COR-L47 (cell line): ENCODE measurements at places on chromosomes 5 and 9.
A peak's percentile ranks its signal among the peaks of the same experiment; 100 is the strongest.

GRCh38 chr9:114330636-114331035 is 967 bp downstream of the ORM2 start:
- no peak for DNase-seq

- no peak for DNase-seq
Observed at GRCh38 chr5:149341876-149342275, 3.4 kb upstream of the GRPEL2 start.

GRCh38 chr5:39264528-39264927 is 45.2 kb upstream of the FYB1 start:
- DNase-seq, result no peak

DNA sequence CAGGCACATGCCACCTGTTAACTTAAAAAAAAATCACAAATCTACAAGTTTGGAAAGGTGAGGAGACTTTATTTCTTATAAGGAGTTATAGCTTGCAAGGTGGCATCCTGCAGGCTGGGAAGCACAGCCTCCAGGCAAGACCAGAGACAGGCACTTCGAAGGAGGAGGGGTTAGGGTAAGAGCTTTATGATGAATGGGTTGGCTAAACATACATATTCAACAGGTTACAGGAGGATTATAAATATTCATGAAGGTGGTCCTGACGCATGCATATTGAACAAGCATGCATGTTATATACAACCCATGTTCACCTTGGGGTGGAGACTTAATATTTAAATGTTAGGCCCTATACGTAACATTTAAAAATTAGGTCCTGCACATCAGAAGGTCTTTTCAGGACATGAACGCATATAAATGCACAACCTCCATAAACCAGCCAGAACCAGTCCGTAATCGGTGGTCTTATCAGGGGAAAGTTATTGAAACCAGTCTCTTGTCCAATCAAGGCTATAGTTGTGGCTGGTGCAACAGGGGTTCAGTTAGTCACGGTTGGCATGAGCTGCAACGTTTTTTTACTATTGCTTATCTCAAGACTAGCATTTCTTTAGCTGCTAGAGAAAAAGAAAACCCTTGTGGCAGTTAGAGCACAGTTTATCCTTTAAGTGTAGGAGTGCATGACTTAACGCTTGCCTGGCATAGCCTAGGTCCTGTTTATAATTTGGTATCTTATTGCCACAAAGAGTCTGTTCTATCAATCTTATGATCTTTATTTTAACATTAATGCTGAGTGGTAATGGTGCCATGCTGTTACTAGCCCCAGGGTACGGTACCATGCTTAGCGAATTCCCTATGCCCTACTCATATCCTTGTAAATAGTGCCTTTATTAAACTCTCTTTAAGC is 72.7 kb downstream of the C9orf57 start:
- DNase-seq, result no peak

- peak; percentile 72 for DNase-seq
Observed at GRCh38 chr5:52502460-52502999, 285.2 kb upstream of the ITGA1 start.

- DNase-seq, result no peak
Observed at GRCh38 chr9:93467062-93467416, 13.7 kb upstream of the FAM120AOS start.

- DNase-seq, result no peak
Observed at GRCh38 chr5:93079046-93079445, 502.0 kb downstream of the NR2F1-AS1 start.

DNA sequence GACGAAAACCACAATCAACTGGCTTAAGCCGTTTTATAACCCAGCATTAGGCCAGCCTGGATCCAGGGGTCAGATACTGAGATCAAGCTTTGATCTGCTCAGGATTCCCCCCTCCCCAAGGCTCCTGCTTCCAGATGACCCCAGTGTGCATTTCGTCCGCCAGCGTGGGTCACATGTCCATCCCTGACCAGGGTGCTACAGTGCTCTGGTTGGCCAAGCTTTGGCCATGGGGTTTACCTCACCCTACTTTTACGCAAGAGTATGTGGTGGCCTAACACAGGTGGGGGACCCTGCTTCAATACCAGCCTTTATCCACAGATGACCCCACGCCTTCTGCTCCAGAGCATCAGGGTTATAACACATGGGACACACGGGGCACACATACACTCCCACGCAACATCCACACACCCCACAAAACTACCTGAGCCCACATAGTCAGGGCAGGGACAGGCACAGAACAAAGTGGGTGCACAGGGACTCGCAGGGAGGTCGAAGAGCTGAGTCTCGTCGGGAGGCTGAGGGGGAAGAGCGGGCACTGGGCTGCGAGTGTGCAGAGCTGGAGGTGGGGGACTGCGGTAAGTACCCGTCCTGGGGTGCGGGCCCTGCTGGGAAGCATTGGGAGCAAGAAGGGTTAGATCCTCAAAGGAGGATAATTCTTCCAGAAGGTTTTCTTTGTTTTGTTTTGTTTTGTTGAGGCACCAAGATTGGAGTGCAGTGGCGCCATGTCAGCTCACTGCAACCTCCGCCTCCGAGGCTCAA is 5.0 kb upstream of the SQSTM1 start:
- DNase-seq, result no peak

DNA sequence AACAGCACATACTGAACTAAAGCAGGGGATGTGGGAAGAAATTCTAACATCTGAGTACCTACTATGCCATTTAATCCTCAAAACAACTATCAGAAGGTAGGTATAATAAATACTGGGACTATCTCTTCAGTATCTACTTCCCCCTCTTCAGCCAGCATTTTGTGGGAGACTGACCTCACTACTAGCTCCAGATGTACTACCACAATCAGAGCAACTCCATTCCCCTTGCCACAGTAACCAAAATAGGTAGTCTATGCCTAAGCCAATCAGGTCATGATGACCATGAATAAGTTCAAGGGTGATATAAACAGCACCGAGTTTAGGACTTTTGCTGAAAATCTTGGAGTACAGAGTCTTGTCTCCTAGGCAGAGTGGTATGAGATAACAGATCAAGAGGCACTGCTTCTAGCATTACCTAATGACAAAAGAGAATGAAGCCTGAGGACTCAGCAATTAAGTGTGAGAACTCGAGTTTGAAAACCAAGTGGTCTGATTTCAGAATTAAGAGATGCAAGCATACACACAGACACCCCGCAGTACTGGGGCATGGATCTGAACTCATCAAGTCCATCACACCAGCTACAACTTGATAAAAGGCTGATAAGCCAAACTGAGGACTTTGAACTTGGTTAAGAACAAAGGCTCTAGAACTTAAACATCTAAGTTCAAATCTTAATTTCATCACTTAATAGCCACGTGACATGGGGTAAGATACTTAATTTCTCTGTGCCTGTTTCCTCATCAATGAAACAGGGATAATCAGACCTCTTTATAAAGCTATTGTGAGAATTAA is 9.7 kb downstream of the FNIP1 start:
- no peak for DNase-seq

DNA sequence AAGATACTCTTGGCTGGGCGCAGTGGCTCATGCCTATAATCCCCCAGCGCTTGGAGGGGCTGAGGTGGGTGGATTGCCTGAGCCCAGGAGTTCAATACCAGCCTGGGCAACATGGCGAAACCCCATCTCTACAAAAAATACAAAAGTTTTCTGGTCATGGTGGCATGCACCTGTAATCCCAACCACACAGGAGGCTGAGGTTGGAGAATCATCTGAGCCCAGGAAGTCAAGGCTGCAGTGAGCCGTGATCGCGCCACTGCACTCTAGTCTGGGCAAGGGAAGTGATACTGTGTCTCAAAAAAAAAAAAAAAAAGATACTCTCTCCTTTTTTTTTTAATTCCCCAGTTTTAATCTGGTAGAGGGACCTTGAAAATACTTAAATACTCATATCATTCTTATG is 15.0 kb downstream of the ANKRD33B start:
- no peak for DNase-seq

GRCh38 chr5:140550147-140551079 is 3.0 kb downstream of the EIF4EBP3 start:
- DNase-seq, result no peak

DNA sequence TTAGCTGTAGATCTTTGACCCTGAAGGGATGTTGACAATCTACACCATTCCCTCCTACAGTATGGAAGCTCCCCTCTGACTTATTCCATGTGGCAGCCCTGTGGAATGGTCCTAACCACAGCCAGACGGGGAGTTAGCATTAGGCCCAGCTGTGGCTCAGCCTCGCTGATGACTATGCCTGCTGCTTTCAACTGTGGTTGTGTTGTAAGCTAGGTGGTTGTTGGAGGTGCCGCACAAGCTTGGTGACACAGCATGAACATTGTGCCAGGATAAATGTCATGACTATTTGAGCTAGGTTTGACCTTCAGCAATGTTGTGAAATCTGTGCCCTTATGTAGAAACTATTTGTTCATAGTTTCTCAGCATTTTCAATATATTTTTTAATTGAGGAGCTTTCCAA is 40.6 kb downstream of the SGCD start:
- DNase-seq, result no peak

- DNase-seq, result no peak
Observed at GRCh38 chr9:136886610-136887597, 588 bp downstream of the TRAF2 start.

DNA sequence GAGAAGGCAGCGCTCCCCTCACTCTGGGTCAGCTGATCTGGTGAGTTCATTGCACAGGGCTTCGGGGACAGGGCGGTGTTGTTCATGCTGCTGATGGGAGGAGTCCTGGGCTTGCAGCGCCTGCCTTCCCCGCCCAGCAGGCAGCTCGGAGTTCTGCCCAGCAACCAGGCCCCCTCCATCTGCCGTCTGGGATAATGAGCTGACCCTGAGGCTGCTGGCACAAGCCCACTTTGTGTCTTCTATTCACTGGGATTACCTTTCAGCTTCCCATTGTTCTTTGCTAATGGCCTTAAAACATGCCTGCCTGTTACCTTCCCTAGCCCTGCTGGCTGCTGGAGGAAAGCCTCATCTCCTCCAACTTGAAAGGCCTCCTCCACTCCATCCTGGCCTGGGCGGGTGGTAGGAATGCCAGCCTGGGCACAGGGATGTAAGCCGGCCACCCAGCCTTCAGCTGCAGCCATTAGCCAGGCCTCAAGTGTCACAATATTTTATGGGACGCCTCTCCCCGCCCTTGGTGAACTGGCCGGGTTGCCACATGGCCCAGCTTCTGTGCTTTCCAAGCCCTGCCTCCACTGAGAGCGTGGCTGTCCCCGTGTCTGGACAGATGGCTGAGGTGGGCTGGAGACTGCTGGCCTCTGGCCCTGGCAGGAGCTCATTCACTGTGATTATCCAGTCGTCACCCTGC is 70.4 kb downstream of the GADD45G start:
- DNase-seq, result peak; percentile 97

DNA sequence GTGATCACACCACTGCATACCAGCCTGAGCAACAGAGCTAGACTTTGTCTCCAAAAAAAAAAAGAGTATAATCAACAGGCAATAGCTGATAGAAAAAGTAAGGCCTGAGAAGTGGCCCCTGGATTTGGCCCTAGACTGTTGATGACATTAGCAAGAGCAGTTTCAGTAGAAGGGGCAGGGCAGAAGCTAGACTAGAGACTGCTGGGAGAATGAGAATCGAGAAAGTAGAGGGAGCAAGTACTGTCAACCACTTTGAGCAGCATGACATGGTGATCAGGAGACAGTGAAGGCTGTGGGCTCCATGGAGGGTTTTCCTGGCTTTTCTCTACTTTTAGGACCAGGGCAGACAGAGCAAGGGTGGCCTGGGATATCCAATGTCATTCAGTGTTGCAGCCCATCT is 34.9 kb upstream of the B4GALT1 start:
- no peak for DNase-seq

- no peak for DNase-seq
Observed at GRCh38 chr5:55039843-55040242, 15.8 kb downstream of the GZMK start.

DNA sequence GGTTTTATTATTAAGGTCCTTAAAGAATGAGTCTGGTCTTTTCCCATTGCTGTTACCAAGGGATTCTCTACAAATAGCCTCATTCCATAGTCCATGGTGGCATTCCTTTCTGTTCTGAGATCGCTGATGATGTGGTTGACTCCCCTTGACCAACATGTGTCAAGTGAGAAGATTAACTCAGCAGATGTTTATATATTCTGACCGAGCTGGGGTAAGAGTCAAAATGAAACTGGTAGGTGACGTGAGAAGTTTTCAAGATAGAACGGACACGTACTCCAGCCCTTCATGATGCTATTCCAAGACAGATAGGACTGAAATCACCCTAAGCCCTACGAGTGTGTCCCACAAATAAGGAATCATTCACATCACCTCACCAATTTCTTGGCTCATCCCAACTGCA is 155.5 kb upstream of the WWC1 start:
- no peak for DNase-seq

GRCh38 chr5:145826895-145827674 is 8.1 kb downstream of the PRELID2 start:
- DNase-seq, result no peak

GRCh38 chr5:139646912-139647505 is 1.1 kb upstream of the CXXC5 start:
- DNase-seq, result no peak

DNA sequence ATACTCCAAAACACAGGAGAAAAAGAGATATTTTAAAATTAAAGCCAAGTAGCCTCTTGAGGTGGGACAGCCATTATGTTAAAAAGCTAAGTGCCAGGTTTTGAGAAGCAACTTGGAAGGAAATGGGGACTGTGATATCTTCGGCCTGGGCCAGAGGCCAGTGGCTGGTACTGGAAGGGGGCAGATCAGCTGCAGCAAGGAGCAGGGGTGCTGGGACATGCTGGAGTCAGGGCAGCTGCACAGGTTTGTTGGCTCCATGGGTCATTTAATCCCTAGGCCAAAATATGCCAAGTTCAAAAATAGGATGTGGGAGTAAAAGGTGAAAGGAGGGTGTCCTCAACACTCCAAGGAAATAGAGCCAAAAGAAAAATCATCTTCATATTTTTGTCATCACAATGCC is 30.0 kb downstream of the ADRB2 start:
- no peak for DNase-seq

- DNase-seq, result no peak
Observed at GRCh38 chr9:79946712-79947111, 374.9 kb downstream of the TLE4 start.

GRCh38 chr5:132388244-132389050 is 18.9 kb downstream of the SLC22A5 start:
- no peak for DNase-seq

GRCh38 chr9:34386656-34387055 is 10.0 kb upstream of the MYORG start:
- DNase-seq, result no peak

DNA sequence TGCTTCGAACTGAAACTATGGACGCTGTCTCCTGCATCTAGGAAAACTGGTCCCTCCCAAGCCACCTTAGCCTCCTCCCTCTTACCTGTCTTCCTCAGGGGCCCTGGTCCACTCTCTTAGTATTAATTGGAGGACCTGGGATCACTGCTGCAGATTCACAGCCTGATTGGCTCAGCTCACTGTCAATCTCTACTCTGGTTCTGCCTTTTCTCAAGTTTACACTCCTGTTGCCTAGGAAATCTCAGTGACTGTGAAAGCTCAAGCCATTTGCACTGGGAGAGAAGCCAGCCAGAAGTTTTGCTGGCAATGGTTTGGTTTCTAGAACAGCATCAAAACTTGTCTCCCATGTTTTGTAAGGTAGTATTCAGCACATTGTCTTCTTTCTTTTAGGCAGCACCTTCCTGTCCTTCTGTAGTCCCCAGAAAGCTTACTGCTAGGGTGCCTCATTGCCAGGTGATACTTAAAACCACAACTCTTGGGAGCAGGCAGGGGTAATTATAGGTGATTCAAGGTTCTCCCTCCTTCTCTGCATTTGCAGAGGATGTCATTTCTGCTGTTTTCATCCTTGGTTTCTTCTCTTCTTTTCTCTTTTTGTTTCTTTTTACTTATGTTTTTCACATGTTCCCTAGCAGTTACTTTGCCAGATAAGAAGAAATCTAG is at the start of gene CAPSL:
CAPSL (minus strand) TSS at position 55 of the 660 bp plus-strand sequence. CDS start 17,502 bp downstream, outside the sequence.
- DNase-seq, result peak; percentile 31

GRCh38 chr9:128399861-128400260 is 20.8 kb upstream of the CERCAM start:
- DNase-seq, result no peak

GRCh38 chr5:167947306-167947705 is 344.1 kb upstream of the WWC1 start:
- DNase-seq, result no peak
